ENCODE measurements at places on chromosomes 3 and 15.
A peak's percentile ranks its signal among the peaks of the same experiment; 100 is the strongest.

- peak; percentile 43 for DNase-seq
Observed at GRCh38 chr15:81001152-81002008, 657 bp downstream of the TLNRD1 start.

DNA sequence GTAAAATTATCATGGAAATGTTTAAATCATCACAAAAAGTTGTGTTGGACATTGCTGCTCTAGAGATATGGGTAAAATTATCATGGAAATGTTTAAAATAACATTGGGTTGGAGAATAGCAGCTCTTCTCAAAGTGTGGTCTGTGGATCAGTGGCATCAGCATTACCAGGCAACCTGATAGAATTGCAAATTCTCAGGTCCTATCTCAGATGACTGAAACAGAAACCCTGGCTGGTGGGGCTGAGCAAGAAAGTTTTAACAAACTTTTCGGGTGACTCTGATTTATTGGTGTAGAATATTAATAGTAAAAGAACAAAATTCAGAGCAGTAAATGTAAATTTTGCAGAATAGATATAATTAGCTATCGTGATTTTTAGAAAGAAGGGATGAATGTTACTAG lies 28.9 kb downstream of the NXPE3 start:
- DNase-seq: no peak

DNA sequence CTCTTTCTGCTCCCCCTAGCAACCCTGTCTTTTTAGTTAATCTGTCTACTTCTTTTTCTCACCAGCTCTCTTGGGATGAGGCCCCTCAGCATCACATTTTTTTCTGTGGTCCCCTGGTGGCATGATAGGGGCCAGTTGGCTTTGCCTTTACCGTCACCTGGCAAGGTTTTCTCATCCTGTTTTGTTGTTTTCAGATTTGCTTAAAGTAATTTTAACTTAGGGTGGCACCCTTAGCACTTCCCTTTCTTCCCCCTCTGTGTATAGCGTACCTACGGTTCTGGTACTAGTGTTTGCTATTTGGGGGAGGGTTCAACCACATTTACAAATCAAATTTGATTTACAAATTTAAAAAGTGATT lies 35.6 kb downstream of the PDCD6IP start:
- no peak for DNase-seq

- DNase-seq: no peak
Observed at GRCh38 chr3:57757642-57758297, 1.7 kb downstream of the SLMAP start.

GRCh38 chr15:41494922-41495735 lies 1.5 kb downstream of the ITPKA start:
- DNase-seq: no peak

GRCh38 chr3:44042772-44043171 lies 198.9 kb upstream of the TOPAZ1 start:
- no peak for DNase-seq

GRCh38 chr15:56835718-56836171 lies 82.7 kb upstream of the TCF12 start:
- DNase-seq: no peak

DNA sequence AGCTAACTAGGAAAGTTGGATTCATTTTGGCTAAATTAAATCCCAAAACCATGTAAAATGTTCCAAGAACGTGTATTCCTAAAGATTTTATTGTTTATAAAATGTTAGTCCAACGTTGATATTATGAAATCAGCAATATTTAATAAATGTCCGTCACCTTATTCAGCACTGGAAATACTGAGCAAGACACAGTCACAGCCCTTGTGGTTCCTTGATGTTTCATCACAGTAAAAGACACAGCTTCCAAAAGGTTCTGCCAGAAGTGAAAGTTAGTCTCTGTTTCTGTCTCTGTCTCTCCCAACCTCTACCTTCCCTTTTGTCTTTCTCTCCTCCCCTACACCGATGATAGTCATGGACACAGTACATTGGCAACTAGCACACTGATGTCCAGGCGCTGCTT lies 82.2 kb upstream of the BOC start:
- no peak for DNase-seq

DNA sequence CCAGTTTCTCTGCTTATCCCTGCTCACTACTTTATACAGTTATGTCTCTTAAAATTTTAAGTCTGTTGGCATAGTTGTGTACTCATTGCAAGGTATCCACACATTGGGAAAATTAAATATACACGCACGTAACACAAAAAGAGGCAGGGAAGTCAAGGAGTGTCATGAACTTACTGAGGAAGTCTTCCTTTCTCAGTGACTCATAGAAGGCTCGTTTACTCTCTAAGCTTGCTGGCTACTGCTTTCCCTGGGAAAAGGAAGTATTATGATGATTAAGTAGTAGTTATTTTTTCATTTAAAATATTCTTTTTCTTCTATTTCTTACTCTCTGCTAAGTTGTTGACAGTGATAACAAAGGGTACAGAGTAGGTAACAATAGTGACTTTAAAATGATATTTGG lies 287.3 kb downstream of the UBE2E2 start:
- DNase-seq: no peak

- DNase-seq: no peak
Observed at GRCh38 chr3:185199671-185200070, 46.8 kb upstream of the C3orf70 start.

DNA sequence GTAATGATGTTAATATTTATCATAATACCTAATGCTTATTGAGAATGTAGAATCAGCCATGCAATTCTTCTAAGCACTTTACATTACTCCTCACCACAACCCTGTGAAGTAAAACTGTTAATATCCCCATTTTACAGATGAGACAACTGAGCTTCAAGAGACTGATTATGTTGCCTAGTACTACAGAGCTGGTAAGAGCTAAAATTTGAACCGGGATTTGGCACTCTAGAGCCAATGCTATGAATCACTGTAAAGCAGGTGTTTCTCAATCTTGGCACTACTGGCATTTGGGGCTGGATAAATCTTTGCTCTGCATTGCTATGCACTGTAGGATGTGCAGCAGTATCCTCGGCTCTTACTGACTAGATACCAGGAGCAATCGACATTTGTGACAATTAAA lies 367.7 kb downstream of the MAGI1 start:
- DNase-seq: no peak

All from stimulated activated CD4-positive, alpha-beta T cell treated with anti-CD3 and anti-CD28 coated beads, Interleukin-1b, Interleukin-23, amount 100 ng/mL, for 4 hours (primary cell).